ENCODE measurements at places on chromosomes 6 and 20. TPM values are rescaled to one million over a fixed set of nuclear protein-coding genes. Genes with fewer than 3 reads are reported as not detected.

Gene POM121L2
- 0.03 TPM for total RNA-seq

Gene PPP1R16B
- total RNA-seq, result 1.6 TPM

Gene GRM1
- total RNA-seq, result 0.05 TPM

Gene FAM83D
- not detected for total RNA-seq

Gene GABBR1
- total RNA-seq, result 9.1 TPM

Gene ECT2L
- not detected for total RNA-seq

Gene TNFRSF6B
- 1.9 TPM for total RNA-seq

Gene LPA
- total RNA-seq, result 2.1 TPM

Gene SRSF3
- 60.7 TPM for total RNA-seq

Gene SLC22A2
- total RNA-seq, result not detected
